ENCODE measurements at places on chromosomes 7 and 10. TPM values are rescaled to one million over a fixed set of nuclear protein-coding genes. Genes with fewer than 3 reads are reported as not detected.

DNA sequence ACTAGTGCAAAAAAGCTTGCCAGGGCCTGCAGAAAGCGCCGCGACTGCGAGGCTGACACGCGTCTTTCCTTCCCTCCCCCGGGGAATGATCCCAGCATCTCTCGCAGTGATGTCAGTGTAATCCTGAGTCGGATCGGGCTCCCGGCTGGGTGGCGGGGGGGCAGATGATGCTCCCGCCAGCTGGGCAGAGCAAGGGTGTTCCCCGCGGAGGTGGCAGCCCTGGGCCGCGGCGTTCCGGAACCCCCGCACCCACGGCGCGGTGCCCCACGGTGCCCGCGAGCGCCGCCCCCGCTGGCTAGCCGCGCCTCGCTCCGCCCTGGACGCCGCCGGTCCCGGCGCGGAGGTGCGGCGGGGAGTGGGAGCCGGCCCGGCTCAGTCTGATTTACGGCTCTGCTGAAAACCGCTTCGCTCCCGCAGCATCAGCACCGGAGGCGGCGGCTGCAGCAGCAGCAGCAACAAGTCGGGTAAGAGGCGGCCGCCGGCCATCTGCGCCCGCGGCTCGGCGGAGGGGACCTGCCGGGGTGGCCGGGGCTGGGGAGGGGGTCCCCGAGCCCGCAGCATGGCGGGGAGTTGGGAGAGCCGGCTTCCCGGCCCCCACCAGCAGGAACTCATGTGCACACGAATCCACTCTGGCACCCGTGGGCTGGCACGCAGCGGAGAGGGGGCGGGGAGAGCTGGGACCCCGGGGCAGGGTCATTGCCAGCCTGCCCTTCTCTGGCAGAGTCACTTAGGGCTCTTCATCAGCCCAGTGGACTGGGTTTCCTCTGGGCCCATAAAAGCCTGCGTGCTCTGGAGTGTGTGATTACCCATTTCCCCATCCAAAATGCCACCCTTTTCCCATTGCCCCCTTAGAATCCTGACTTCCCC is at the start of gene ZNF365:
TSS of gene ZNF365 (plus strand) at position 375 of the 867 bp plus-strand sequence. CDS start 1,825 bp downstream, outside the sequence.
- DNase-seq: peak; percentile 76

The PNLIPRP3 gene
- not detected for total RNA-seq

DNA sequence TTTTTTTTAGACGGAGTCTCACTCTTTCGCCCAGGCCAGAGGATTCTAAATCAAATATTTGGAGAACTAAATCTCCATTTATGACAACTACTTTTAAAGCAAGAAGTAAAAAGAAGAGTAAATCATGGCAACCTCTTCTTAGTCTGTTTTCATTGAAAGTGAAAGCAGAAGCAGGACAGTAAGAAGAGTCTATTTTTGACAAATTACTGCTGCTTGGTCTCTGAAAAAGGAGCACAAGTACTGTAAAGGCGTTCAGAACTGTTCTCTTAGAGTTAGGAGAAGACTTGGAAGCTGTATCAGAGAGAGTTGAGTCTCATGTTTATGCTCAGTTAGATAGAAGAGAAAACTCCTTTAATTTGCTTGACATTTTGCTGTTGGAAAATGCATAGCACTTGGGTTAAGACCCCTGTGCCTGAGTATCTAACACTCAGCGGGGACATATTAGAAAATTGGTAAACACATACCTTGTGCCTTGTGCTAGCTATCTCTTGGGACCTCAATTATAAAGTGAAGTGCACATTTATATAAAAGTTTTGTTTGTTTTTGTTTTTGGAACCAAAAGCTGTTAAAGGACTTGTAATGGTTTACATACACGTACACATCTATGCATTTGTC is 433.0 kb downstream of the ANKRD7 start:
- DNase-seq: no peak

The CALCR gene
- not detected for total RNA-seq

DNA sequence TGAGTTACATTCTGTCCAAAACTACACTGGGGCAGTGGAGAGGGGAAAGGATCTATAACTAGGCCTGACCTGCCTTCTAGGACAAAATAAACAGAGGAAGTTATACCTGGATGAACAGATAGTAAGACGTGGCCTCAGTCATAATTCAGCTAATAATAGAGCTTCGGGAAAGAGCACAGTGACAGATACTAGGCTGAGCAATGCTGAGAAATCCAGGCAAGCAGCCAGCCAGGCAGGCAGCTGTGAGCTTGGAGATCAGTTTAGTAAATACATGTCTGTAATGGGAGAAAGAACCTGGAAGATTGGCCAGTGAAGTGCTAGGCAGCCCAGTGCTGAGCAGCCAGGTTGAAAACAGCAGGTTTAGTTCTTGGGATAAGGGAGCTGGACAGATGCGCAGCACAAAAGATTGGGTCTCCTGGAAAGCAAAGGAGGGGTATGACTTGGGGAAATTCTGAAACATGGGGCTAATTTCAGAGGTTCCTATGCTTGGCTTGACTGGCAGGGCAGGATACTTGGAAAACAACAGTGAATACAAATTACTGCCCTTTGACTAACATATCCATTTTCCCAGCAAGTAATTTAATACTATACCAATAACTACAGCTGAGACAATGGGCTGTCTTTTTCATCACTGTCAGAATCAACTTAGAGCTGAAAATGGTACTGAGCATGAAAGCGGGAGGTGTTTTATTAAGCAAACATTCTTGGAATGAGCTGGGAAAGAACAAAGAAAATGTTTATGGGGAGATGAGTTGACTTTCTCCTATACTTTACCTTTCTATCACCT is 140.8 kb downstream of the DGKB start:
- peak; percentile 46 for DNase-seq

The ADAM12 gene
- 4.7 TPM for total RNA-seq

DNA sequence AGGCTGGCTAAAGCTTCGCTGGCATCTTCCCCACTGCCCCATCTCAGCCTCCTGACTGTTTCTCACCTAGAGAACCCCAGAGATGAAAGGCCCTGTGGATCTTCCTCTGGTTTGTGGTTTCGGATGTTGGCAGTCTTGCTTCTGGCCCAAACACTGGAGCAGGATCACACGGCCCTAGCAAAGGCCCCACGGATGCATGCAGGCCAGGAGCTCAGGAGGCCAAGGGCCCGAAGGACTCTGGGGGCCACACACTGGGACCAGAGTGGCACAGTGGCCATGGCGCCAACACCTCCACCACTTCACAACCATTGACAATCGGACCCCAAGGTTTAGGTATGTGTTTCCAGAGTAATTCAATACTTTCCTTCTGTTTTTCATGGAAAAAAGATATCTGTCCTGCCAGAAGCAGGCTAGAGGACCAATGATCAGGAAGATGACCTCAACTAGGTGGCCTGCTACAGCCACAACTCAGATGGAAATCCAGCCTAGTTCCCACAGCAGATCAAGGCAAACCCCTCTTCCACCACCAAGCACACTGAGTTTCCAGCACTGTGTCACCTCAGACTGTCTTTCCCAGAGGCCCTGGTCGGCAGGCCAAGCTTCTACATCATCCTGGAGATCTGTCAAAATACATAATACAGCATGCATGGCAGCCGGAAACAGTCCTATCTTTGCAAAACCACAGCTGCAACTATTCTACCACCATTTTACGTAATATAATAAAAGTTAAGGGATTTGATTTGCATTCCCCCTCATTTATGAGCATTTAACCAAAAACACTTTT is 53.0 kb downstream of the CTBP2 start:
- DNase-seq: no peak

DNA sequence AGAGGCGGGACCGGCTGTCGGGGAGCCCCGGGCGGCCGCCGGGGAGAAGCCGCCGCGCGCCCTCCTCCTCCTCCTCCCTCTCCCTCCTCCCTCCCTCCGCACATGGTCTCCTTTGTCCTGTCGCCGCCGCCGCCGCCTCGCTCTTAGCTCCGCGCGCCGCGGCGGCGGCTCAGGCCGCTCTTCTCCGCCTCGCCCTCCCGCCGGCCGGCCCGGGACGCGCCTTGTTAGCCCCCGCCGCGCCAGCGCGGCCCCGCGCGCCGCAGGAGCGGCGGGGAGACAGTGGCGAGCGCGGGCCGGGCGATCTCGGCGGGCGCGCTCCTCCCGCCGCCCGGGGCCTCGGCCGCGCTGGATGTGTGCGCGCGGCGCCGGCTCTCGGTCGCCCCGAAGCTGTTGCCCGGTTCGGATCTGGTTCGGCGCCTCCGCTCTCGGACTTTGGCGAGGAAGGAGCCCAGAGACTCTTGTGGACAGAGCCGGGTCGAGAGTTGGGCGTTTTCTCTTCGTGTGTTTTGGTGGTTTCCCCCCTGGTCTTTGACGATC is 437.4 kb upstream of the GALNT17 start:
- DNase-seq: peak; percentile 27

The TMUB1 gene
- 9.7 TPM for total RNA-seq

GRCh38 chr7:71148098-71148497 is 16.2 kb downstream of the GALNT17 start:
- DNase-seq: no peak

GRCh38 chr7:133530682-133531081 is 277.8 kb downstream of the EXOC4 start:
- DNase-seq: no peak

DNA sequence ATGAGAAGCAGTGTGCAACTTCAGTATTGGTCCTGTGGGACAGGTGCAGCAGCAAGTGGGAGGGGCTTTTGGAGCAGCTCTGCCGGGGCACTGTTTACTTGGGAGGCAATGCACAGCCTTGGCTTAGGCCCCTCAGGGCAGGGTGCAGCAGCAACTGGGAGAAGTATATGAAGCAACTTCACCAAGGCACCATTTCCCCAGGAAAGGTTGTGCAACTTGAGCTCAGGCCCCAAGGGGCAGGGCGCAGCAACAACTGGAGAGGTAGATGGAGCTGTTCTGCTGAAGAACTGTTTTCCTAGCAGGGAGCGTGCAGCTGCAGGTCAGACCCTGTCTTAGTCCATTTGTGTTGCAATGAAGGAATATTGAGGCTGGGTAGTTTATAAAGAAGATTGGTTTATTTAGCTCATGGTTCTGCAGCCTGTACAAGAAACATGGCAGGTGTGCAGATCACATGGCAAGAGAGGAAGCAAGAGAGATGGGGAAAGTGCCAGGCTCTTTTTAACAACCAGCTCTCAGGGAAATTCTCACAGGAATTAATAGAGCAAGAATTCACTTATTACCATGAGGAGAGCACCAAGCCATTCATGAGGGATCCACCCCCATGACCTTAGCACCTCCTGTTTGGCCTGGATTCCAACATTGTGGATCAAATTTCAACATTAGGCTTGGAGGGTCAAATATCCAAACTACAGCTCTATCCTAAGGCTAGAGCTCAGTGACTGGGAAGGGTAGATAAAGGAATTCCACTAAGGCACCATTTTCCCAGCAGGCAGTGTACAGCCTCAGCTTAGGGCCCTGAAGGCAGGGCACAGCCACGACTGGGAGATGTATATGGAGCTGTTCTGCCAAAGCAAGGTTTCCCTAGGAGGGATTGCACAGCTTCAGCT is 10.9 kb downstream of the GPR141 start:
- DNase-seq: no peak

The SYT15B gene
- total RNA-seq: not detected

GRCh38 chr10:14112056-14112455 is 218.7 kb downstream of the FRMD4A start:
- no peak for DNase-seq

The PNLIPRP1 gene
- total RNA-seq: not detected

The SORCS1 gene
- total RNA-seq: 40.6 TPM

- DNase-seq: no peak
Measured at GRCh38 chr10:131050162-131050766, 261.3 kb downstream of the TCERG1L start.

- no peak for DNase-seq
Measured at GRCh38 chr10:103086261-103086660, 106.8 kb downstream of the NT5C2 start.

DNA sequence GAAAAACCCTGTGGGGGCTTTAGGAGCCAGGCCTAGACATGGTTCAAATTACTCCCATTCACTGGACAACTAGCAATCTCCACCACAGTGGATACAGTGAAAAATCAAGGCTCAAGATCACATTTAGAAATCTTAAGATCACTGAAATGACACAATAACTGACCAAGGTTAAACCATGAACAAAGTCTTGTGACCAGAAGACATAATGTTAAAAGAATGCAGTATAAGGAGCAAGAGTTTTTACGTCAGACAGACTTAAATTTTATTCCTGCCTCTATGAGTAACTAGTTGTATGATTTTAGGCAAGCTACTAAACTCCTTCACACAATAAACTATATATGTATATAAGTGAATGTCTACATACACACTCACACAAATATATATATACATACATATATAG is 68.5 kb downstream of the MICU1 start:
- no peak for DNase-seq

GRCh38 chr10:85318809-85319807 is 990.7 kb downstream of the CCSER2 start:
- peak; percentile 38 for DNase-seq

GRCh38 chr7:122618585-122619189 is 80.2 kb downstream of the RNF133 start:
- no peak for DNase-seq

The CPXM2 gene
- total RNA-seq: 0.16 TPM

DNA sequence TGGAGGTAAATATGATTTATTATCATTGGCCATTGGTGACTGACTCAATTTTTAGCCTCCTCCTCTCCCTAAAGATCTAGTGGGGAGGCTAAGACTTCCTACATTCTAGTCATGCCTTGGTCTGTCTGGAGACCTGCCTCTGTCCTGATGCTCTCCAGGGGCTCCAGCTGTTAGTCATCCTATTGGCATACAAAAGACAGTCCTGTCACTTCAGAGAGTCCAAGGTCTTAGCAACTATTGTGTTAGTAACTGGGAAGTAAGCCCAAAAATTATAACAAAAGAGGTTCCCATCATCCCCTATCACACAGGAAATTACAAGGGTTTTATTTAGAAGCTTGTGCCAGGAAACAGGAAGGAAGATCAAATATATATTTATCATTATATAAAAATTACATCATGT is 400.6 kb upstream of the VSTM2A start:
- no peak for DNase-seq

GRCh38 chr7:18179093-18179492 is 151.4 kb upstream of the PRPS1L1 start:
- DNase-seq: no peak

GRCh38 chr7:151008143-151008510 is 16.2 kb downstream of the ATG9B start:
- DNase-seq: no peak

The MYOF gene
- 3.6 TPM for total RNA-seq

The PDE6C gene
- not detected for total RNA-seq

The CHST15 gene
- total RNA-seq: 58.6 TPM

The CYP3A7 gene
- not detected for total RNA-seq

- DNase-seq: peak; percentile 62
Measured at GRCh38 chr7:44267719-44268421, 57.5 kb downstream of the CAMK2B start.

DNA sequence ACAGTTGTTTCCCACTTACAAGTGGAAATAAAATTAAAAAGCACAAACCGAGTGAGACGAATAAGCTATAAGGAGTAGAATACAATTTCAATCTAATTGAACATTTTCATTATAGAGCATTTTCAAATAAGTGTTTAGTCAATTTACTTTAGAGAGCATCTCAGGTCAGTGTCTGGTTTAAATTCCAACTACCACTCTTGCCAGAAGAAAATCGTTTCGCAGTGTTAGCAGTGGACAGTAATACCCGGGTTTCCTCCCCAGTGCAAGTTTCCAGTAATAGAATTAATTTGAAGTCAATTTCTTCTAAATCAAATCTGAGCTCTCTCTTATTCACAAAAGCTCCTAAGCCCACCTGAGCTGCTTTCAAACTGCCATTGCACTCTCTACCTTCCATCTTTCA is 45.7 kb downstream of the CREB3L2 start:
- DNase-seq: no peak

- no peak for DNase-seq
Measured at GRCh38 chr7:149077594-149077993, 12.9 kb downstream of the ZNF786 start.

The CDHR3 gene
- 16.1 TPM for total RNA-seq

The GSTK1 gene
- total RNA-seq: 36.0 TPM

GRCh38 chr10:128873411-128874054 is 593.5 kb upstream of the MGMT start:
- no peak for DNase-seq

- no peak for DNase-seq
Measured at GRCh38 chr10:132850246-132850645, 64.3 kb upstream of the NKX6-2 start.

Measured in occipital lobe (tissue), 3 donors.